ENCODE measurements at places on chromosomes 6 and 20. TPM values are rescaled to one million over a fixed set of nuclear protein-coding genes. Genes with fewer than 3 reads are reported as not detected.

DNA sequence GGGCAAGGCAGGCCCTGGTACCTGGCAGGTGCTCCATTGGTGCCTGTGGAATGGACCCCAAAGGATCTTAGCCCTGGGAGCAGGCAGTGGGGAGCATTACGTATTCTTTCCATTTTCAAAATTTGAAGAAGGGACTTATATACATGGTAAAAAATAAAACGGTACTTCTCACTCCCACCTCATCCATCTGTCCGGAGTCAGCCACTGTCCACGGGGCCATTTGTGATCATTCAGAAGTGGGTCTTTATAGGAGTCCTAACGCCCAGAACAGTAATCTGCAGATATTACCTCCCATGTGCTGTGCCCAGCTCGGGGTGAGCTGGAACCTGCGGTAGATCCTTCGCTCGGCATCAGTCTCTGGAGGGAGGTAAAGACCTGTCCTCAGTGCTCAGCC, 110.4 kb downstream of the SYCP2 start:
- peak; percentile 49 for DNase-seq

GRCh38 chr6:124798942-124799496, 163.2 kb upstream of the RNF217 start:
- no peak for DNase-seq

DNA sequence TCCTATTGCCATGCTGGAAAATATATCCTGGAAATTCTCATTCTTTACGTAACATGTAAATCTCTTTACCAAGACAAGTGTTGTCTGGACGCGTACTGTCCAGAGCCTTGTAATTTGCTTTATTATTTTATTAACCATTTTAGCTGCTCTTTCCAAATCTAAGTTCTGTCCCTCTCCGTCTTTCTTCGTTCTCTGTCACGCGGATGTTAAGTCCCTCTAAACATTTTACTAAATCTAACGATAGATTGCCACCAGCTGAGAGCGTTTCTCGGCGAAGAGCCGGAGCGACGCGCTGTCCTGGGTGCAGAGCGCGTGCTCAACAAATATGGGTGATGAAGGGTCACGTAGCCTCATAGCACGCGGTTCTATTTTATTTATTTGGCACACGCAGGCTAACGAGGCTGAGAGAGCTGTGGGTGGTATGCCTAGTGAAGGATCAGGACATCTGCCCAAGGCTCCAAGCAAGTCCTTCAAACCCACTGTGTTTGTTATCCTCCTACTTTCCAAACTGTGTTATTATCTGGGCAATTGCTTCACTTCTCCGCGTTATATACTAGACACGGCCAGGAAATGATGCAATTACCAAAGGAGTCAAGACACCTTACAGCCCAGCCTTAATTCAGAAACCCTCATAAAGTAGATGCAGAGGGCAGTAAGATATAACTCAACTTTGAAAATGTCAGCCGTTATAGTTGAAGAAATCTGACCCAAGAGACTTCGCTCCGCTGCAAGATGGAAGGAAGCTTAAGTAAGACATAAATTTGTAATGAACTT, 10.0 kb upstream of the NCOA7 start:
- DNase-seq: no peak

GRCh38 chr20:36871640-36872570, 4.0 kb upstream of the TLDC2 start:
- no peak for DNase-seq

GRCh38 chr6:56490993-56491392, 151.7 kb downstream of the DST start:
- no peak for DNase-seq

- no peak for DNase-seq
These were observed 30.4 kb downstream of the C6orf89 start for GRCh38 chr6:36916126-36916525.

GRCh38 chr20:46243707-46244628, 64.3 kb downstream of the CDH22 start:
- no peak for DNase-seq

- peak; percentile 46 for DNase-seq
These were observed 71.2 kb downstream of the ABHD12 start for GRCh38 chr20:25319241-25320034.

GINS1 gene
- total RNA-seq: 5.8 TPM

SLPI gene
- not detected for total RNA-seq

All from osteocyte (in vitro differentiated cells).